Stimulated activated CD4-positive, alpha-beta T cell treated with anti-CD3 and anti-CD28 coated beads, TNF-alpha, amount 100 ng/mL, for 1 hour (primary cell): ENCODE measurements at places on chromosomes 13 and 19.

- peak; percentile 72 for DNase-seq
These were observed 15.0 kb downstream of the CIC start for GRCh38 chr19:42284066-42284501.

GRCh38 chr13:99322297-99323103 lies 15.3 kb upstream of the GPR183 start:
- DNase-seq = no peak

DNA sequence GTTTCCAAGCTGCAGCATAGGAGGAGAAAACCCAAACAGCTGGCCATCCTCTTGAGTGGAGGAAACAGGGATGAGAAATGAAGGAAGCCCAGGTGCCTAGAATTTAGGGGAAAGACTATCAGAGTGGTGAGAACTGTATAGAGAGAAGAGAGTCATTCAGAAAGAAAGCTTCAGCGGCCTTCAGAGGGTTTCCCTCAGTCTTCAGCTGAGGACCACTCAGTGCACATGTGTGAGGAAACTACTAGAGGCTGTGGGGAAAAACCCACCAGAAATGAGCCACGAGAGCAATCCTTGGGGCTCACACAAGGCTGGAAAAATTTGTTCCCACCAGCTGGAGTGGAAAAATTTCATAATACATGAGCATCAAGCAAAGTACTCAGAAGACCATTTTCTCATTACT lies 35.2 kb upstream of the CPB2 start:
- DNase-seq = no peak

DNA sequence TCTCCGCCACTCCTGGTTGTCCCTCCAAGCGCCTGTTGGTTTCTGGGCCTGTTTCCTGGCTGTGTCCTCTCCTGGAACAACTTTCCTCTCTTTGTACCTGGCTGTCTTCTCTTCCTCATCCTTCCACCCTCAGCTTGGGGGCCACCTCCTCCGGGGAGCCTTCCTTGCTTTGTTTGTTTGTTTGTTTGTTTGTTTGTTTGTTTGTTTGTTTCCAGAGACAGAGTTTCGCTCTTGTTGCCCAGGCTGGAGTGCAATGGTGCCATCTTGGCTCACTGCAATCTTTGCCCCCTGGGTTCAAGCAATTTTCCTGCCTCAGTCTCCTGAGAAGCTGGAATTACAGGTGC lies 6.6 kb upstream of the TCF3 start:
- DNase-seq = no peak

GRCh38 chr19:42563352-42564210 lies 31.1 kb downstream of the CEACAM8 start:
- DNase-seq = no peak

- no peak for DNase-seq
These were observed 18.4 kb upstream of the SIGLEC14 start for GRCh38 chr19:51664997-51665396.

DNA sequence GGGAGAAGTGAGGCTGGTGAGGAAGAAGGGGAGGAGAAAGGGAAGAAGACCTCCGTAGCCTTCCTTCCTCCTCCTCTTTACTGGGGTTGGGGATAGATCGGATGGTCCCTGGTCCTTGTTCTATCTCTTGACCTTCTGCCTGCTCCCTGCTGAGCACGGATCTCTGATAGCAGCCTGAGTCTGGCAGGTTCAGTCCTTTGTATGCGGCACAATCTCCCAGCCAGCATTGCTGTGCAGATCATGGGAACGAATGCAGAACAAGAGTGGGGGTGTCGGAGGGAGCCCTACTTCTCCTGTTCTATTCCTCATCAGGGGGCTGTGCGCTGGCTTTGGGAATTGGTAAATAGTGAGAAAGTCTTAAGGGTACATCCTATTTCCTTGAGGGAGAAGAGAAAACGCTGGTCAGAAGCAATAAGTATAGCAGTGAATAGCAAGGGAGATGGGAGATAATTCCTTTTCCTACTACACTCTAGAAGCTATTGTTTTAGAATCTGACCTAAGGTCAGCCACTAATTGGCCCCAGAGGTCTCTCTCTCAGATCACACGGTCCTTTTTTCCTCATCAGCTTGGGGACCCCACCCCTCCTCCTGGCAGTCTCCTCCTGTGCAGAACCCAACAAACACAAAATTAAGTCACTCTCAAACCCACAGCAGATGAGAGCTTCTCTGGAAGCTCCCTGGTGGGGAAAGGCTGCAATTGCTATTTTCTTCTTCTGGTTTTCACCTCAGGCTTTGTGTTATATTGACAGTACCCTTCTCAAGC lies 41.0 kb downstream of the KL start:
- DNase-seq = no peak

DNA sequence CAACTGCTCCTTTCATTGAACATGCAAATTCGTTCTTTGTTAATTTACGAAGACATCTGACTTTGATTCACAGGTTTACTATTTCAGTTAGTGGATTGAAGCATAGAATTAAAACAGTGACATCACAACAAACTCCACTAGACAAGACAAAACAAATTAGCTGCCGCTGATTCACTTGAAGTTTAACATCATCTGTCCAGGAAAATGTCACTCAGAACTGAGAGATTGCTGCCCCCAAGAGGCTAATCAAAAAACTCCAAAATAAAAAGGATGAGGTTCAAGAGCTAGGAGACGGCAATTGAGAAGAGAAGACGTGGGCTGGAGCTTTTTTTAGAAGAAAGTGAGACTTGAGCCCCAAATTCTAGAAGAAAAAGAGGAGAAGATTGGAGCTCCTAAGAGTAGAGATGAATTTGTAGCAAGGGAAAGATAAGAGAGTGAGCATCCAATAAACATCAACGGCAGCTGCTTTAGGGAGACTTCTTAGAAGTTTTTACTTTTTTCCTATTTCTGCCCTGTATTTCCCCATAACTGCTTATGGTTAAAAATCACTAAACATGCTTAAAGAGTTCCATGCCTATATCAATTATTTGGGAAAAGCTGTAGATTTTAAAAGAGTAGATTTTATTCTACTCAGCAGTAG lies 40.8 kb upstream of the TPP2 start:
- DNase-seq = no peak

DNA sequence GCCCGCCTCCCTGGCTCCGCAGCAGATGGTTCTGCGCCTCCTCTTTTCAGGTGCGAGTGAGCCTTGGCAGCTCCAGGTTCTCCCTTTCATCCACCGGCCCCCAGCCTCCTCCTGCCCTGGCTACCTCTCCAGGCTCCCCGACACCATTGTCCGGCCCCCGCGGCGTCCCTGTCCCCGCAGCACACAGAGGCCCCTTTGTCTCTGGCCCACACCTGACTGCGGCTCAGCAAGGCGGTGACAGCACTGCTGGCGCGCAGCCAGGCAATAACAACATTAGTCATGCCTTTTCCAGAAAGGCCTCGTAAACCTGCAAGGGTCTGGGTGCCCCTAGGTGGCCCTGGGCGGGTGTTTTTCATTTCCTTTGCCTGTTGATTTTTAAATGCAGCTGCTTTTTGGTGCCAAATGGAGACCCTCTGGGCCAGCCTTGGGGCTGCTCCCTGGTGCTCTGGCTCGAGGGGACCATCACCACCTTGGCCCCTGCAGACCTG lies 73.2 kb upstream of the MEDAG start:
- DNase-seq = no peak

GRCh38 chr13:44758630-44759383 lies 182.7 kb upstream of the TSC22D1 start:
- no peak for DNase-seq

DNA sequence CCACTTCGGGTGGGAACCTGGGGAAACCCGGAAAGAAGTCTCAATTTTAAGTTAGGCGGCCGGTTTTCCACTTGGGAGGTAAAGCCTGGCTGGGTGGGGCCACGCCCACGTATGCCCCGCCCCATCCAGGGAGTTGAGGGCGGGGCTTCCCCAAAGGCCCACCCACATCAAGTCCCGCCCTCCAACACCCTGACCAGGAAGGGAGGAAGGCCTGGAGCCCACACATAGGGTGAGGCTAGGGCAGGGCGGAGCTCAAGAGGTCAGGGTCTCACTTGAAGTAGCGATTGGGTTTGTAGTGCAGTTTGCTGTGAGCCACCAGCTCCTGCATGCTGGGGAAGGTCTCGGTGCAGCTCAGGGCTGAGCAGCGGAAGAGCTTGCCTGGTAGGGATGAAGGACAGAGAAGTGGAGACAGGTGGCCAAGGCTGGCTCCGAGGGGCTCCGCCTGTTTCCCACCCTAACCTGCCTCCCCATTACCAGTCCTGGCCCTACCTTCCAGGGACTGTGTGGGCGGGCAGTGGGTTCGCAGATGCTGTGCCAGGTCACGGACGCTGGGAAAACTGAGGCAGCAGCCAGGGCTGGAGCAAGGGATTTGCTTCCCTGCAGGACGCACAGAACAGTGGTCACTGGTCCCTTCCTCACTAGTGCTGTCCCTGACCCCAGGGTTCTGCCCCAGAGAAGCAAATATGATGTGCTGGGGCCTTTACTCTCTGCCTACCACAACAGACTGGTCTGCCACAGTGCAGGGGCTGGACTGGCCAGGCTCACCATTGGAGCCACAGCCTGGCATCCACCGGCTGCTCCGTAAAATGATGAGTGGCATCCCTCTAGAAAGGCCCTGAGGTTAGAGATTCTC lies 1.6 kb downstream of the ZNF414 start:
- no peak for DNase-seq

DNA sequence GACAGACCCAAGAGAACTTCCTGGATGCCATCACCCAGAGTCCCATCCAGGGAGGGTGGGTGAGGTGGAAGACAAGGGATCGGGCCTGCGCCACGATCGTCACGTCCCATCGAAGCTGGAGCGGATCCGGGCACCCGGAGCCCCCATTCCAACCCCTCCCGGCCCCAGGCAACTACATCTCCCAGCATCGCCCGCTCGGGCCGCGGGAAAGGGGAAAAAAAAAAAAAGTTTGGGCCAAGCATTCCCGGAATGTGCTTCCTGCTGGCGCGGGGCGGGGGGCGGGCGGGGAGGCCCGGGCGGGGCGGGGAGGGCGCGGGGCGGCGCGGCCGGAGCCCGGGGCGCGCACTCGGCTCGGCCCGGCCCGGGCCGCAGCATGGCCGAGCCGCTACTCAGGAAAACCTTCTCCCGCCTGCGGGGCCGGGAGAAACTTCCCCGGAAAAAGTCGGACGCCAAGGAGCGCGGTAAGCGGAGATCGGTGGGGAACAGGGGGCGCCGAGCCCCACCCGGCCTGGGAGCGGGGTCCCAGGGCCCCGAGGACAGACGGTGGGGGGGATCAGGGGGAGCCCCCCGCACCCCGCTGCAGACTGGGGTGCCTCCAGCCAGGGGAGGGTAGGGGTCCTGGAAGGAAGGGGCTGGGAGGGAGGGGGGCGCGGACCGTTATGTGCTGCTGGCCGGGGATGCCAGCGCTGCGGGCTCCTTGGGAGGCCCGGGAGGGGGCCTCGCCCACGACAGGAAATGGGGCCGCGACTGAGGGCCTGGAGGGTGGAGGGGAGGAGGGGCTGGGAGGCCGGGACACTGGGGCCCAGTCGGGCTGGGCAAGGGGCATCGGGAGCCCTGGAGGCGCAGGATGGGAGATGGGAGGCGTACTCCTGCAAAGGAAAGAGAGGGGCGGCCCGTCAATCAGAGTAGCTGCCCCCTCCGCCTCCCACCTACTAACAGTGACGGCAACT lies at the start of gene SYDE1:
SYDE1 (plus strand) TSS at position 341 of the 950 bp plus-strand sequence; CDS start at position 374, 33 bp downstream.
- no peak for DNase-seq

GRCh38 chr13:79936368-79937136 lies 404.4 kb downstream of the SPRY2 start:
- DNase-seq = no peak

DNA sequence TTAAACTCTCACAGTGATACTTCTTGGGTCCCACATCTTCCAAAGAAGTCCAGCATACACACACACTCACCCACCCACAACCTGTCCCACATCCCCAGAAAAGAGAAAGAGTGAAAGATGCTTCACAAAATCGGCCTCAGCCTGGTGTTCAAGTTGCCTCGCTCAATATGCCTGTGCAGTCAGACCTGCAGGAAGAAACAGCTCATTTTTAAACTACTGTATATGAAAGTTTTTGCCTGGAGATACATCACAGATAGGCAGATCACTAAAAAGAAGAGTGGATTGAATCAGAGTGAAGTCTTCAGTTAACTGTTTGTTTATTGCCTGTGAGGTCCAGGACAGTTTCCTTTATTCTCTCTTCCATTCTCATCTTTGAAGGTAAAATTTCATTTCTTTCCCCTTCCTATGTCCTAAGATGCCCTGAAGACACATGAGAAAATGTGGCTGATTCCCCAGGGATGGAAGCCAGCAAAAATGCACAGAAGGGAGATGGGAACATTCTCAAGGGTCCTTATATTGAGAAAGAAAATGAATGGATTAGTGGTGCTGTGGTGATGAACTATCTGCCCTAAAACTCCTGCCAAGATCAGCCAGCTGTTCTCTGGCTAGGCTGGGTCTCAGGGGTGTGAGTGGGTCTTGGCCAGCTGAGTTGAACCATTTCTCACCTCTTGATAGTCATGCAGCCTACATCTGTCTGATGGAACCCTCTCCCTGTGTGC lies 259.0 kb downstream of the ITGBL1 start:
- no peak for DNase-seq

GRCh38 chr13:39554371-39554770 lies 48.6 kb downstream of the LHFPL6 start:
- DNase-seq = no peak

GRCh38 chr19:45632468-45633196 lies 6.6 kb downstream of the EML2 start:
- DNase-seq = no peak

DNA sequence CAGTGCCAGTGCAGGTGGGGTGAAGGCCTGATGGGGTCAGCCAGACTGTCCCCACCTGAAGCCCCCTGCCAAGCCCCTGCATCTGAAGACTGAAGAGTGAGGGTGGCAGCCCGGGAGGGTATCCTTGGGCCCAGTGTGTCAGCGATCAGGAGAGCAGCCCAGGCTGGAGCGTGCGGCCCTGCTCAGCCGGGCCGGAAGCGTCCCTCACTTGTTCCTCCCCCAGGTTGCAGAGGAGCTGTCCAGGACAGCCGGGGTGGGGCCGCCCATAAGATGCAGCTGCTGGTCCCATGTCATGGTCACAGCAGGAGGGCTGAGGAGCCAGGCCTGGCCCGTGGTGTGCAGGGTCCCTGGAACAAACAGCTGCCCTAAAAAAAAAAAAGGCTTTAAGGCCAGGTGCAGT lies 55.4 kb downstream of the KDM4B start:
- no peak for DNase-seq

DNA sequence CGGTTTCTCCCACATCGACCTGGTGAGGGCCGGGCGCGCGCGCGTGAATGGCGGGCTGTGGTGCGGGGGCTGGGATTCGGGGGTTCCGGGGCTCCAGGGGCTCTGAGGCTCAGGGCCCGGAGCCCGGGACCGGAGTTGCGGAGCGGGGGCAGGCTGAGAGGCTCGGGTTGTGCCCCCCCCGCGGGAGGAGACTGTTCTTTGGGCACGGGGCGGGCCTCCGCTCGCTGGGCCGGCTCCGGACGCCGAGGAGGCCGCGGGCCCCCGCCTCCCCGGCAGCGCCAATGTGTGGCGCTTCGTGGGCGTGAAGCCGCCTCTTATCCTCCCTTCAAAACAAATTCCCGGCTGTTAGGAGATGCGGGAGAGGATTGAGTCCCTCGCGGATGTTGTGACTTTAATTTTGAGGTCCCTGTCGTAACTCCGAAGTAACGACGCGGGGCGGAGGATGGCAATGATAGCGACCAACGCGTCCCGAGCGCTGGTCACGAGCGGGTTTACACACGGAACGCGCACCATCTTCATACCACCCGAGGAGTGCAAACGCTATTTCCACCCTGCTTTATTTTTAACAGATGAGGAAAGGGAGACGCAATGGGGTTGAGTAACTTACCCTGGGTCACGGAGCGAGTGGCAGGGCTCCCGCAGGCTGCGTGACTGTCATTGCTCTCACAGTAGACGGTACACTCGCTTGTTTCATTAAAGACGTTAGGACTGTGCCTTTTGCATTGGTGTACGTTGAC lies 536 bp downstream of the UBA2 start:
- DNase-seq = no peak
